ENCODE measurements at places on chromosomes 4 and X. TPM values are rescaled to one million over a fixed set of nuclear protein-coding genes. Genes with fewer than 3 reads are reported as not detected.

DNA sequence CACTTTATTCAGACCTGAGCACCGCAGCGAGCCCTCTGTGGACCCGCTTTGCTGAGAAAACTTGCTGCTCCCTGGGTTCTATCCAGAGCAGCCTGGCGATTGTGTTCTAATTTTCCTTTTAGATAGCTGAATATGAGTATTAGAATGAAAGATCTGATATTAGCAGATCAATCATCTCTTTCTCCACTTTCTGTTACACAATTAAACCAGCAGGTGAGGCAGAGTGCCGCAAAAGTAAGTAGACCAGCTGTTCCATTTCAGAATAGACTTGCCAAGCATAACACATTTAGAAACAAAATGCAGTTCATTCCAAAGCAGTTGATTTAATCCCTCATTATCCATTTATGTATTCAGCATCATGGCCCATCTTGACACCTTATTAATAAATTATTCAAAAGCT, 58.6 kb downstream of the PALLD start:
- no peaks in the 10 kb centered on the region for H3K27me3 ChIP-seq
- no peak overlapping the region for H3K27ac ChIP-seq
- no peaks in the 10 kb centered on the region for H3K4me1 ChIP-seq
- DNase-seq, result no peak
- no peaks in the 10 kb centered on the region for H3K36me3 ChIP-seq
- no peak overlapping the region for H3K4me3 ChIP-seq

Gene CXCL10
- 8.9 TPM for total RNA-seq

GRCh38 chrX:100994352-100995281, 25.1 kb downstream of the ARL13A start:
- DNase-seq, result no peak
- peaks cover 11% of the 10 kb centered on the region for H3K4me1 ChIP-seq

GRCh38 chrX:48472225-48472624, 2.2 kb upstream of the SLC38A5 start:
- H3K4me1 ChIP-seq, result peaks cover 3% of the 10 kb centered on the region
- H3K27ac ChIP-seq, result no peak overlapping the region
- H3K36me3 ChIP-seq, result no peaks in the 10 kb centered on the region
- DNase-seq, result no peak
- H3K27me3 ChIP-seq, result no peaks in the 10 kb centered on the region

DNA sequence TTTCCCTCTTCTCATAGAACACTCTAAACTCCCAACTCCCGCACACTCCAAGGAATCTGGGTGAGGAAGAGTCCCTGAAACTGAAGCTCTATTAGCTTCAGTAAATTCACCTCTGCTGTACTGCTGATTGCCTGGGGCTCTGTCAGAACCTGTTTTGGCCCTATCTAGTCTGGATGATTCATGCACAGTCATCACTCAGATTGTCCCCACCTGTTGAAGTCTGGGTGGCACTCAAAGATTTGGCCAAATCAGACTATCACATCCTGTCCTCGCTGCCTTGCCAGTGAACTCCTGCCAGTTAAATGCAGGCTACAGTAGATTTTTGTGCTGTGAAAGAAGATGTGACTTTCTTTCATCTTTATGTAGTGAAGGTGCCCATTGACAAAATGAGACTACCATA, 63.5 kb upstream of the EMCN start:
- no peaks in the 10 kb centered on the region for H3K27me3 ChIP-seq
- H3K4me3 ChIP-seq, result no peak overlapping the region
- H3K36me3 ChIP-seq, result no peaks in the 10 kb centered on the region
- H3K27ac ChIP-seq, result no peak overlapping the region

GRCh38 chr4:113788888-113789287, 27.4 kb upstream of the CAMK2D start:
- no peaks in the 10 kb centered on the region for H3K27me3 ChIP-seq
- no peak for DNase-seq
- H3K36me3 ChIP-seq, result no peaks in the 10 kb centered on the region
- no peak overlapping the region for H3K4me3 ChIP-seq
- peaks cover 16% of the 10 kb centered on the region for H3K4me1 ChIP-seq

GRCh38 chrX:70470850-70471289, 26.2 kb downstream of the DLG3 start:
- no peaks in the 10 kb centered on the region for H3K4me1 ChIP-seq
- H3K36me3 ChIP-seq, result no peaks in the 10 kb centered on the region
- DNase-seq, result no peak
- no peak overlapping the region for H3K4me3 ChIP-seq
- H3K27ac ChIP-seq, result no peak overlapping the region
- no peaks in the 10 kb centered on the region for H3K27me3 ChIP-seq

DNA sequence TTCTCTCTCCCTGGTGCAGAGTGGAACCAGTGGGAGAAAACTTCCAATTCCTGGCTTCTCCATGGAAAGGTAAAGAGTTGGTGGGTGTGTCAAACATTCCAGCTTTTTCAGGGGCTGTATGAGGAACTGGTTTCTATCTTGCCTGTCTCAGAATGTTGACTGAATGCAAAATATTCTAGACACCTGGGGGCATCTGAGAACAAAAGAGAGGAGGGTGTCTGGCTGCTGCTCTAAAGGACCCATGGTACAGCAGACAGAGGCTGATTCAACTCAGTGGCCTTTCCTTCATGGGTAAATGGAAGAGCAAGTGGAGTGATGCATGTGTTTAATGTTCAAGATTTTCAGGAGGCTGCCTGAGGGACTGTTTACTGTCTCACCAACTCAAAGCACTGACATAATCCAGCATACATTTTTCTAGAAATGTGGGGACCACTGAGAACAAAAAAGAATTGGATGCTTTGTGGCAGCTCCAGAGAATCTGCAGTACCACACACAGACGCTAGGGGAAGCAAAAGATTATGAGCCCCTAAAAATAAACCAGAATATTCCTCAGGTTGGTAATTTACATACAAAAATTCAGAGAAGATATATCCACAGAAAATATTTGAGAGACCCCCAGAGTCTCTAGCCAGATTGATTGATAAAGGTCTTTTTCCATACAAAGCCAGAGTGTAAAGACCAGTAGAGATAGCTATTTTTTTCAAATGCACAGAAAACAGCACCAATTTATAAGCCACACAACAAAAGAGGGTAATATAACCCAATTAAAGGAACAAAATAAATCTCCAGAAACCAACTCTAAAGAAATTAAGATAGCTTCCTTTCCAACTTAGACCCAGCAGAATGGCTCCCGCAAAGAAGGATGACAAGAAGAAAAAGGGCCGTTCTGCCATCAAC, 48.0 kb upstream of the STARD8 start:
- H3K4me1 ChIP-seq, result no peaks in the 10 kb centered on the region
- no peaks in the 10 kb centered on the region for H3K27me3 ChIP-seq
- H3K36me3 ChIP-seq, result no peaks in the 10 kb centered on the region
- no peak overlapping the region for H3K4me3 ChIP-seq

DNA sequence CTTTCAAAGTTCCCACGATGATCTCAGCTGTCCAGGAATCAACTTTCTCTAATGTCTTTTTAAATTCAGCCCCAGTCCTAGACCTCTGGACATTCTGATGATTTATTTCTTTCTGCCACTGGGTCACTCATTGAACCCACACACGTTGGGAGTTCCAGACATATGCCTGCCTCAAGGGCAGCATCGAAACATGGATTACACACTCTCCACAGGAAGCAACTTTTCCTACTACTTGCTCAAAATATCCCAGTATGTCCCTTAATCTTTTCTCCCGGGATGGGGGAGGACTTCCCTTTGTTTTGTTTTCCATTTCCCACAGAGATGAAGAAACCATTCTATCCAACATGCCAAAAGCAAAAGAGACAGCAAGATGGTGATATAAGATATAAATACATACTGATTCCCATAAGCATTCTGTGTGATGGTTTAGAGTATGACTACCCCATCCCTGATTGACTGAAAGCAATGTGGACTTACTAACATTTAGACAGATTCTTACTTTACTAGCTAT, 79.8 kb upstream of the PPARGC1A start:
- H3K27me3 ChIP-seq, result no peaks in the 10 kb centered on the region
- H3K4me3 ChIP-seq, result no peak overlapping the region
- DNase-seq, result no peak
- no peak overlapping the region for H3K27ac ChIP-seq

Gene NCAPG
- 19.4 TPM for total RNA-seq

Gene CASP6
- 7.0 TPM for total RNA-seq

- peaks cover 100% of the 10 kb centered on the region for H3K36me3 ChIP-seq
These were observed 11.0 kb downstream of the PGM2 start for GRCh38 chr4:37837446-37837845.

DNA sequence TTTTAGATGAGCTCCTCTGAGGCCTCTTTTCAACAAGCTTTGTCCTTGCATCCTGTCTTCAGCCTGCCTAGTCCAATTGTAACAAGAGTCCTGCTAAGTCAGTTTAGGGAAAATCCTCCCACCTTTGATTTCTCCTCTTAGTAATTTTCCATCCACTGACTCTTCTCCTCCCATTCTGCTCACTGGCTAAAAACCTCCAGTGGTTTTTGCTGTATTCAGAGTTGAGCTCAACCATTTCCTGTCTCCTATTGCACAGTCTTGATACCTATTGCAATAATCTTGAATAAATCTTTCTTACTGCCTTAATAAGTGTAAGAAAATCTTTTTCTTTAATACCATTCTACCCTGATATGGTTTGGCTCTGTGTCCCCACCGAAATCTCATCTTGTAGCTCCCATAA, 117.8 kb upstream of the ENPP6 start:
- H3K4me3 ChIP-seq, result no peak overlapping the region
- no peak overlapping the region for H3K27ac ChIP-seq
- H3K4me1 ChIP-seq, result peaks cover 31% of the 10 kb centered on the region

DNA sequence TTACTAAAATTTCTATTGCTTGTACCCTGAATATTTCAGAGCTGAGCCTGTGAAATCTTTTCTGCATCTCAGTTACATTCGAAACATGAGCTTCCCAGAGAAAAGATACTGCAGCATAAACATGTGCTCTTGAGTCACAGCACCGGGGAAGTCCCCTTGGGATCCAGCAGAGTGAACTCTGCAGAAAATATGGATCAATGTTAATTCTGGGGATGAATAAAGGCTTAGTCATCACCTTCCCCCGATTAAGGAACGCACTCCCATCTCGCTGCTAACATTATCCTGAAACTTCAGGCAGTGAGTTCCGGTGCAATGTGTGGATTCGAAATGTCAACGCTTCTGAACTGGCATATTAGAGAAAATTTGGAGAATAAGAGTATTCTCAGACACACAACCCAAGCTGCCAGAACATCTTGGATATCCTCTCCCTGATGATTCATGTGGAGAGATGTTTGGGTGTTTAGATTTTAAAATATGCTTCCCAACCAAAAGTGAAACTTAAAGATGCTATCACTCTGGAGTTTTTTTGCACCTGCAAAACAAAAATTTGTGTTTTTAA, 90.8 kb downstream of the IRF2 start:
- H3K36me3 ChIP-seq, result peaks cover 5% of the 10 kb centered on the region
- H3K27me3 ChIP-seq, result no peaks in the 10 kb centered on the region
- no peak for DNase-seq
- peak overlapping the region; percentile 22 for H3K4me3 ChIP-seq

- no peak for DNase-seq
- H3K36me3 ChIP-seq, result peaks cover 100% of the 10 kb centered on the region
- H3K27ac ChIP-seq, result no peak overlapping the region
- peaks cover 5% of the 10 kb centered on the region for H3K4me1 ChIP-seq
These were observed 56.9 kb downstream of the ACOX3 start for GRCh38 chr4:8383451-8384160.

DNA sequence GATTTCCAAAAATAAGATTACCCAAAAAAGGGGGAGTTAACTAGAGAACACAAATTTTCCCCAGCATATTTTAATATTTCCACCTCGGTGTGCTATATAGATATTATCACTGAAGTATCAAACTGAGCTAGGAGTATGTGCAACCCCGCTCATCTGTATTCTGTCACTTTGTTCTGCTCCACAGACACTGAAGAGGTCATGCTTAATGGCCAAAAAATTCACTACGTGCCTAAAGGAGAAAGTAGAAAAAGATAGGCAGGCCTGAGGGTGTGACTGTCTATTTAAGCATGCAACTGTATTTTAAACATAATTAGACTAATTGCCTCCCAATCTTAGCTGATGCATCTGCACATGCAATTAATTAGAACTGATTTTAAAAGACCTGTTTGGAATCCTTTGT, 24.5 kb downstream of the SH3RF1 start:
- H3K27me3 ChIP-seq, result no peaks in the 10 kb centered on the region
- no peaks in the 10 kb centered on the region for H3K36me3 ChIP-seq
- no peak for DNase-seq
- H3K27ac ChIP-seq, result no peak overlapping the region
- no peaks in the 10 kb centered on the region for H3K4me1 ChIP-seq

Gene PRDM5
- total RNA-seq, result 3.3 TPM

Gene TBC1D9
- 8.6 TPM for total RNA-seq

Gene TMEM31
- not detected for total RNA-seq

GRCh38 chr4:183504930-183505610, at the start of gene ING2:
Gene ING2 (plus strand): TSS chr4:183505058. CDS start chr4:183505196, 138 bp downstream.
- no peaks in the 10 kb centered on the region for H3K36me3 ChIP-seq
- H3K27ac ChIP-seq, result peak within 1 kb of the TSS; percentile 96
- no peaks in the 10 kb centered on the region for H3K27me3 ChIP-seq
- DNase-seq, result peak; percentile 49

- no peak for DNase-seq
- no peaks in the 10 kb centered on the region for H3K36me3 ChIP-seq
- H3K27me3 ChIP-seq, result no peaks in the 10 kb centered on the region
- H3K4me1 ChIP-seq, result no peaks in the 10 kb centered on the region
- H3K27ac ChIP-seq, result no peak overlapping the region
- no peak overlapping the region for H3K4me3 ChIP-seq
These were observed 170.6 kb upstream of the SCML1 start for GRCh38 chrX:17566740-17567139.

GRCh38 chr4:113467581-113467980, 294.0 kb downstream of the CAMK2D start:
- peak overlapping the region; percentile 15 for H3K4me3 ChIP-seq
- peaks cover 16% of the 10 kb centered on the region for H3K4me1 ChIP-seq
- no peak for DNase-seq
- H3K27ac ChIP-seq, result peak overlapping the region; percentile 89
- H3K27me3 ChIP-seq, result no peaks in the 10 kb centered on the region
- no peaks in the 10 kb centered on the region for H3K36me3 ChIP-seq

DNA sequence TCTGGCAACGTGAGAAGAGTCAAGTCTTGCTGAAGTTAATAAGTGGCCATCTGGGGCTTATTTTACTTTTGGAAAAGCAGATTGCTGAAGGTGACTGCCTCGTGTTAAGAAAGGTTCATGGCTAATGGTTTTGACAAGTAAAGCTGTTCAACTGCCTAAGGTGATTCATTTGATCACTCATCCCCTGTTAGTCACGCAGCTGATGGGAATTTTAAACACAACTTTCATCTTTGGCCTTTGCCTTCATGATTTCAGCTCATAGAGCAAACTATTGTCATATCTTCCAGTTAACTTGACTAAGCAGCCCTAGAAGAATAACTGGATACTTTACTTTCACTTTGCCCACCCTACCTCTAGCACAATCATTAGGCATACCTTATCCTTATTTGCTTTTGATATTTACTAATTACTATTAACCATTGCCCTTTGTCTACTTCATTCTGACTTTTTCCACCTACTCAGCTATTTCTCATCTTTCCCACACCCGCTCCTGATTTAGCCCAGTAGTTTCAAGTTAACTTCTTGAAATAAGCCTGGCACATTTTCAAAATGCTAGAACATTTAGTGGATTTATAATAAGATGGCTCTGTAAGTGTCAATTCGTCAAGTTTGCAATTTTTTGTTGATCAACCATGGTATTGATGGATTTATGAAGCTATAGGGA, 170.6 kb upstream of the S100G start:
- H3K27me3 ChIP-seq, result no peaks in the 10 kb centered on the region
- H3K36me3 ChIP-seq, result no peaks in the 10 kb centered on the region
- no peak for DNase-seq
- H3K27ac ChIP-seq, result no peak overlapping the region

GRCh38 chrX:137052643-137053235, 18.9 kb upstream of the GPR101 start:
- no peaks in the 10 kb centered on the region for H3K27me3 ChIP-seq
- no peak for DNase-seq
- H3K36me3 ChIP-seq, result no peaks in the 10 kb centered on the region
- H3K27ac ChIP-seq, result no peak overlapping the region
- H3K4me3 ChIP-seq, result peak overlapping the region; percentile 34
